ENCODE measurements at places on chromosomes 4 and X. TPM values are rescaled to one million over a fixed set of nuclear protein-coding genes. Genes with fewer than 3 reads are reported as not detected.

The OTUD4 gene
- 57.0 TPM for total RNA-seq

The PDE6B gene
- 4.5 TPM for total RNA-seq

The MAGEA1 gene
- not detected for total RNA-seq

The TMEM154 gene
- total RNA-seq: 1.5 TPM

The AFF2 gene
- total RNA-seq: 7.3 TPM

The LAGE3 gene
- 44.2 TPM for total RNA-seq

The PABPC4L gene
- total RNA-seq: 4.2 TPM

DNA sequence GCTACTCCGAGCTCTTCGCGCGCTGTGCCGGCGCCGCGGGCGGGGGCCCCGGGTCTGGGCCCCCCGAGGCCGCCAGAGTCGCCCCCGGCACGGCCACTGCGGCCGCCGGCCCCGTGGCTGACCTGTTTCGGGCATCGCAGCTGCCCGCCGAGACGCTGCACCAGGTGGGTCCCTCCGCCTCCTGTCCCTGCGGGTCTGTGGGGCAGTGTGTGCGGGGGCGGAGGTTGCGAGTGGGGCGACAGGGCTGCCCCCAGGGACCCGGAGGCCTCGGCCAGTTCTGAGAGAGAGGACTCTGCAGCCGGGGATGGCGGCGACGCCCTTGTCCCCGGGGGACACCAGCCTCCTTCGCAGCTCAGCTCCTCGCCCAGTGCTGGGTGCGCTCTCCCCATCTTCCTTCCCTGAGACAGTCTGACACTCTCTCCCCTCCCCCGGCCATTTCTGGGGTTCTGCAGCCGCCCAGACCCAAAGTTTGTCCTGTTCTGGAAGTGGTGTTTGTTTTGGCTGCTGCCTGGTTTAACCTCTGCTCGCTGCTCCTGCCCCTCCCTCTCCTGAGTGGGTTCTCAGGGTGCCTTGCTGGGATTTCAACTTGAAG lies 609 bp downstream of the REPS2 start:
- no peak for DNase-seq

- DNase-seq: no peak
Observed at GRCh38 chrX:17411205-17411604, 36.2 kb downstream of the NHS start.

DNA sequence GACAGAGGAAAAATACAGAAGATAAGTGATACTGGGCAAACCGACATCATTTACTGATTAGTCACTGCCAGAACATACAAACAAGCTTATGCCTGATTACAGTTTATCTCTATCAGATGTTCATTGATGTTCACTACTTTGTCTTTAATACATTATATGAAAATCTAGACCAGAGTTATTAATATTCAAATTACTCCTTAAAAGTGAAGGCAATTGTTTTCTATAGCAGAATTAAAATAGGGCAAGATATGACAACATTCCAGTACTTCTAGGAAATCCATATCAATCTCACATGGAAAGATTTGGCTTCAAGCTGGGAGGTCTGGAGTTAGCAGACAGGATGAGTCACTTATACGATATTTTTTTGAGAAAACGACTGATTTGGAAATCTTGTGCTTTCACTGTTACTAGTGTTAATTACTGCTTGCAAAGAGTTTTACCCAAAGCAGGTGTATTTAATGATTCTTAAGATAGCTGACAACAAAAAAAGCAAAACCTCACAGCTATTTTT lies 31.8 kb downstream of the HPGD start:
- DNase-seq: no peak

DNA sequence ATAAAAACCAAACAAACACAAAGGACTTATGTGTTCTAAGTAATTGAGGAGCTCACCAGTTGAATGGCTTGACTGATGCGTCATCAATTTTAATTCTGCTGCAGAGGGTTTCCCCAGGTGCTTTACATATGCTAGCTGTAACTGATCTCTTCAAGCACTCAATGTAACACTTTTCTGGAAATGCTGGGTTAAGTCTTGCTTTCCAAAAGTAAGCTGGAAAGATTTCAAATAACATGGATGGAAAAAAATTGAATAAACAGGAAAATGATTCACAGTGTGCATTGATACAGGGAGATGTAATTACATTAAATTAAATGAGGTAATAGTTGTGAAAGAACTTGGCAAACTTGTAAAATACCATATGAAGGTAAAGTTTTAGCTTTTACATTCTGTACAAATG lies 186.7 kb upstream of the WDFY3 start:
- no peak for DNase-seq

All from H1 (cell line).